Pons (tissue), 1 donor: ENCODE measurements at places on chromosomes 12 and 14.

DNA sequence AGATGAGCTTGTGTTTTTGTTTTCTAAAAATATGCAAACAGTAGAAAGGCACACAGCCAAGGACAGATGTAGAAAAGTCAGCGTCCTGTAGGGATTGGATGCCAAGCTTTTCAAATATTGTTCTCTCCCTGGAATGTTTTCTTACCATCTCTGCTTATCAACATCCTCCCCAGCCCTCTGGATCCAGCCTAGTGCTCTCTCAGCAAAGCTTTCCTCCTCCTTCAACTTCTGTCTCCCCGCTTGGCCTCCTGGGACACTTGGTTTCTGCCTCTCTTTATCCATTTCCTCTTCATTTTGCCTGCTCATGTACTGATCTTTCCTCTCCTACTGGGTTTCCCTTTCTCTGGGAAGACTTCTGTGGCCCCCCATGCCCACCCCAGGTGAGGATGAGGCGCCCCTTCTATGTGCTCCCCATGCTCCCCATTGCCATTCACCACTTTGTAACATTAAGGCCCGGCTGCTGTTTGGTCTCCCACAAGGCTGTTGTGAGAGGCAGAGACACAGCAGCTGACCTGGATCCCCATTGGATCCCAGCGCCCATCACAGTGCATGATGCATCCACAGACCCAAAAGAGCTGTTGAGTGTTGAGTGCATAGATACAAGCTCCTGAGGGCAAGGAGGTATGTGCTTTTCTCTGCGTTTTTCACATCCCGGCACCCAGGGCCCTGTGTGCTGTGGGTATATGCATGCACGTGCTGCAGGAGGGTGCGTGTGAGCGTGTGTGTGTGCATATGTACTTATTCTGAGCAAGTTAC is 38.2 kb downstream of the EVL start:
- DNase-seq: no peak

- DNase-seq: no peak
Measured at GRCh38 chr12:67751381-67751928, 102.9 kb downstream of the DYRK2 start.

DNA sequence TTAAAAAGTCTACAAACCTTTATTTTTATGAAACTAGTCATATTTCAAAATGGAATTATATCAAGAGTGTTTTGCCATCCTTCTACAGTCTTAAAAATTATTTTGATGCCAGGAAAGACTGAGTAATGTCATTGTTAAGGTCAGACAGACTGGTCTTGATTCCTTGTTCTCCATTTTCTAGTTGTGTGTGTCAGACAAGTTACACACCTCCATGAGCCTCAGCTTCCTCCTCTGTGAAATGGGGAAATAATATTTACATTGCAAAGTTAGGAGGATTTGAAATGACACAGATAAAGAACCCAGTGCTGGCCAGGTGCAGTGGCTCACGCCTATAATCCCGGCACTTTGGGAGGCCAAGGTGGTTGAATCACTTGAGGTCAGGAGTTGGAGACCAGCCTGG is 47.4 kb upstream of the ELK3 start:
- no peak for DNase-seq

GRCh38 chr12:27474344-27474743 is 27.8 kb downstream of the SMCO2 start:
- DNase-seq: no peak

DNA sequence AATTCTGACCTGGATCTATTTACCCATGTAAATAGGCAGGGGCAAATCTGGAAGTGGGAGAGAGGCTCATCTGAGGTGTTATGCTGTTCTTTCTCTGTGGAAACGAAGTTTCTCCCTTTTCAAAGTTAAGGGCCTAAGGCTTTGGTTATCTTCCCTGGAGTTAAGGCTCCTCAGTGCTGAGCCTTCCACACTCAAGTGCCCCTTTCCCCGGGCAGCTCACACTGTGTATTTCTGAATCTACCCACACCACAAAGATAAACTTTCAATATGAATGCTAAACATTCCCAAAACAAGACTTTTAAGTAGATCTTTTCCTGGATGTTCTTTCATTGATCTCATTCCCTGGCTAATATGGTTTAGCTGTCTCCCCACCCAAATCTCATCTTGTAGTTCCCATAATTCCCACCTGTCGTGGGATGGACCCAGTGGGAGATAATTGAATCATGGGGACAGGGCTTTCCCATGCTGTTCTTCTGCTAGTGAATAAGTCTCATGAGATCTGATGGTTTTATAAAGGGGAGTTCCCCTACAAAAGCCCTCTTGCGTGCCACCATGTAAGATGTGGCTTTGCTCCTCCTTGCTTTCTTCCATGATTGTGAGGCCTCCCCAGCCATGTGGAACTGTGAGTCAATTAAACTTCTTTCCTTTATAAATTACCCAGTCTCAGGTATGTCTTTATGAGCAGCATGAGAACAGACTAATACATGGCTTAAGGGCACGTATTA is 251.1 kb downstream of the NAV3 start:
- DNase-seq: no peak
